Cerebellum (tissue), 4 donors: ENCODE measurements at places on chromosomes 3 and 15.
A peak's percentile ranks its signal among the peaks of the same experiment; 100 is the strongest.

DNA sequence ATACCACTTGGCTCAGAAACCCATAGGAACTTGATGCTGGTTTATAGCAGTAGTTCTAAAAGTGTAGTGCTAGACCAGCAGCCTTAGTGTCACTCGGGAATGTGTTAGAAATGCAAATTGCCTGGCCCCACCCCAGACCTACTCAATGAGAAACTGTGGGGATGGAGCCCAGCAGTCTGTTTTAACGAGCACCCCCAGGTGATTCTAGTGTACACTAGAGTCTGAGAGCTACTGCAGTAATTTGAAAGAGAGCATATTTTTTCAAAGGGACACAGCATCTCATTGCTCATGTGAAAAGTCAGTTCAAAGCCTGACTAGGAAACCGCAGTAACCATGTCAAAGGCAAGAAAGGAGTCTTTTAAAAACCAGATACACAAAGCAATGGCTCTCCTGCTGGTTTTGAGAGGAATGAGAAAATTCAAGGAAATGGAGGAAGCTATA is 313.4 kb downstream of the SQOR start:
- DNase-seq = no peak

DNA sequence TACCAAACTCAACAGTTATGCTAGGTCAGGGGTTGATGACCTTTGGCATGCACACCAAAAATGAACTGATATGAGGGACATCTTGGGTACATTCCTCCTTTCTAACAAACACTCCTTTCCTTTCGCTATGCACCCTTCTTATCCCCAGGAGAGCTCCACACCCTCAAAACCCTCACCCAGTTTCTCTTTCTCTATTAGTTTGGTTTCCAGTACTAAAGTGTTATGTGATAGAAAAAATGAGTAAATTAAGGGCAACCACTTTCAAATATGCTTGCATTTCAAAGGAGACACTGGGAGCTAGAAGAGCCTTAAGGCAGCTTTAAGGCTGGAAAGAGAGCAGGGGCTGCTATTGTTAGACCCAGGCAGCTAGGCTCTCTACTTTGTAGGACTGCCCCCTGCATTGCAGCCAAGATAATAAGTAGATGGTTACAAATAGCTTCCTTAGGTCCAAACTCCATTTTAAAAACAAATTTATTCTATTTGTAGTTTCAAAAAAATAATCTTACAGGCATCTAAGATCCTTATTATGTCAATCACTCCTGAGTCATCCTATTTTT is 244.3 kb downstream of the ZIC1 start:
- no peak for DNase-seq

- DNase-seq = no peak
Observed at GRCh38 chr3:156764751-156765150, 61.4 kb upstream of the LEKR1 start.

GRCh38 chr15:40150163-40150925 is 10.5 kb upstream of the BUB1B start:
- DNase-seq = no peak

DNA sequence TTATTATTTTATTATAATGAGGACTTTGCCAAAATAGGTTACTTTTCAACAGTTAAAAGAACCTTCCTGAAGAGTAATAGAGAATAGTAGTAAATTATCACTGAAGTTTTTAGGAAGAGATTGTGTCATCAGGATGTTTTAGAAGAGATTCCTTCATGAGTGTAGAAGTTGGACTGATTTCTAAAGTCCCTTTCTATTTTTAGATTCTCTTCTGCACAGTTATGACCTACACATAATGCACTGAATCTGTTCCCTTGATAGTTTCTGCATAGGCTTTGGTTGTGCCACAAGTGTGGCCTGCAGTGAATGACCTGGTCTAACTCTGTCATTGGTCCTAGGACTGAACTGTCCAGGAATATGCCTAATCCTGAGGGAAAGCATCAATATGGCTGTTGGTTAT is 23.9 kb downstream of the SLC35A5 start:
- no peak for DNase-seq

GRCh38 chr3:12730506-12731242 is 28.4 kb downstream of the TMEM40 start:
- no peak for DNase-seq

GRCh38 chr3:197573048-197573767 is 17.4 kb upstream of the BDH1 start:
- no peak for DNase-seq

DNA sequence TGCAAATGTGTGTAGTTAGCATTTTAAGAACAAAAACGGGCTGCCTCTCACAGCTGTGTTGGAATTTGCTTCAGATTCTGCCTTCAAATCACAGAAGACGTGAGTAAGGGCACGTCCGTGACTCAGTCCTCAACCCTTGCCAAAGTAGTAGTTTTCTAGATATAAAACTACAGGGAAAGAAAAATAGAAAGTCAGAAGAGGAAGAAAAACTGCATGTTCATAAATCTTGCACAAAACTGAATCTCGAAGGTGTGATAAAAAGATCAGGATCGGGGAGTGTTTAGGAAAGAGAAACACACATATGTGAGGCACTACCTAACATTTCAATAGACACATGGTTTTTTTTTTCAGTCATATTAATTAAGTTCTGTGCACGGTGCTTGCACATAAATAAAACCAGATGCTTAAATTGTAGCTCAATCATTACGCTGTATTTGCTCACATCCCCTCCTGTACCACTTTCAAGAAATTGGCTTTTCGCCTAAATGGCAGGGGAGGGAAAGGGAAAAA is 71.7 kb downstream of the P3H2 start:
- no peak for DNase-seq

DNA sequence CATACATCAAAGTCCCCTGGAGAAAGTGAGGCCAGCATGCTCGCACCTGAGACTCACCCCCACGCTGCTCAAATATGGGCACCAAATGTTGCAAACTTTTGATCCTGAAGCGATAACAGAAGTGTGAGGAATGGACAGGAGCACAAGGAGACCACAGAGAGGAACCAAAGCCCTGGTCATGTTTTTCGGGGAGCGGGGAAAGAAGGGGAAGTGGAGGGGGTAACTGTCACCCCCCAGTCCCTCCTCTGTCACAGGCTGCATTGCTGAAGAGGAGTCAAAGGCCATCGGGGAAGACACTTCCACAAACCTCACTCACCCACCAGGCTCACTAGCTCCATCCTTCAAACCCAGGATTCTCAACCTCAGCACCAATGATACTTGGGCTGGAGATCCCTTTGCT is 182.4 kb downstream of the UACA start:
- DNase-seq = no peak

DNA sequence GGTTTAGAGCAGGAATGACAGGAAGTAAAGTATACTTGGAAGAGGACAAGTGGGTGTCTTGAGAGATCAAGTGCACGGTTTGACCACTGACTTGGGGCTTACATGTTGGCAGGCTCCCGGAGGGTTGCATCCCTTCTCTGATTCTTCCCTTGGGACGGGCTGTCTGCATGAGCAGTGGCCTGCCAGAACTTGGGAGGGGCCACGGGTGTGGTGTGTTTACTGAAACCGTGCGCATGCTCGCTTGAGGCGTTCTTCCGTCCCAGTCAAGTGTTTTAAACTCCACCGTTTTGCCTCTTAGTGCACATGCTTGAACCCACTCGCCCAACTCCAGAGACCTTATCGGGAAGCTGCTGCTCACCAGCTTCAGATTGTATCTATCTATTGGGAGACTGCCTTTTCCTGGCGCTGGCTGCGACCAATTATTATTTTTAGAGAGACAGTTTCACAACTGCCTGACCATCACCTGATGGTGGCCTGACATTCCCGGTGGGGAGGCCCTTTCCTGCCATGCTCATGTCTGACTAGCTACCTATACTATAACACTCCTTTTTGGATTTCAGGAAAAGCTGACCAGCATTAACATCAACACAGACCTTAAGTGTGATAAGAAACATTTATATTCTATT is 14.9 kb upstream of the C3orf22 start:
- DNase-seq = no peak

GRCh38 chr3:93904568-93904967 is 69.1 kb downstream of the PROS1 start:
- no peak for DNase-seq

DNA sequence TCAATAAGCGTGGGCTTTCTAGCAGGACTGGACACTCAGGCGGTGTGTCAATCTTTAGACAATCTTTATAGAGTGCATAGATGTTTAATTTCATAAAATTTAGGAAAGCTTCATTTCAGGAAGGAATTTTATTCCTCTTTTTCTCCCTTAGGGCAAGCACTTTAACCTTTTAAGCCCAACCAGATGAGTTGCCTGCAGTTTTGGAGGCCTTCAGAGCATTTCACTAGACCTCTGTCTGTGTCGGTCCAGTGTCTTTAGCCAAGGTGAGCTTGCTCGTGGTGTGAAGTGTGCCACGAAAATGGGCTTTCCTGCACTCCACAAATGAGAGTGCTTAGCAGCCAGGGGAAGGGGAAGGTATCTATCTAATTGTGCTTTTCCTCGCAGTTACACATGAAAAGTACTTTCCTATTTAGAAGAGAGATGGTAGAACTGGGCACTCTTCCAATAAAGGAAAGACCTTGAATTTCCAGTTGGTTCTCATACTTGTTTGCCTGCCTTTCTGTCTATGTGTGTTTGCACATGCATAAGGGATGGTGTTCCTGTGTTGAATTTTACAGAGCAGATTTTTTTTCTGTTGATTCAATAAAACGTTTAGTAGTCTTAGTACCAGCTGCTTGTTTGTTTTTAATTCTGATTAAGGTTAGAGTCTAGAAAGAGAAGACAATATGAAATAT is 53.6 kb downstream of the FEZF2 start:
- DNase-seq = no peak

DNA sequence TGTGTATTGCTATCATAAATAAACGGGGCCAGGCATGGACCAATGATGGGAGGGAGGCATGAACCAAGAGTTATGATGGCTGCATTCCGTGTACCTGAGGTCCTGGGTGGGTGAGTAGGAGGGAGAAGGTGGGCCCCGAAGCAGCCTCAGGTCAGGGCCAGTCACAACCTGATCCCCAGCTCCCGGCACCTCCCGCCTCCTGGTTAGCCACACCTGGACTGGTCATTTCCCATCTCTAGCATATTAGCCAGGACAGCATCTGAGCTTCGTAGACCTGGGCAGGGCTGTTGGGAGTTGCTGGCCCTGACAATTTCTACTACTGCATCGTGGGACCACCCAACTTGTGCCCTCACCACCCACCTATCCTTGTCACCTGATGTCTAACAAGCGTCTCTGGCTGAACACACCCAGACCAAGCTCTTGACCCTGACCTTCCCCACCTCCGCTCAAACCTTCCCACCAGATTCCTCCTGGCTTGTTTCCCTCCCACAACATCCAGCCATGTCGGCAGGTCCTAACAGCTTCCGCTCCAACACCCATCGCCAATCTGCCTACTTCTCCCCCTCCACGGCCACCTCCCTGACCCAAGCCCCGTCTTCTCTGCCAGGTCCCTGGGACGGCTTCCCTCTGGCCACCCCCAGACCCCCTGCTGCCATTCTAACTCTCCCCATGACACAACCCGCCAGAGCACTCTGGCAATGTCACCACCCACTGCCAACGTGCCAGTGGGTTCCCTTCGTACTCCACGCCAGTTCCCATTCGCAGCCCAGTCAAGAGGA is 133.8 kb upstream of the IQSEC1 start:
- DNase-seq = no peak

GRCh38 chr3:158506456-158506855 is 64.5 kb upstream of the MLF1 start:
- DNase-seq = no peak

- no peak for DNase-seq
Observed at GRCh38 chr3:12613250-12613649, 50.7 kb downstream of the RAF1 start.

DNA sequence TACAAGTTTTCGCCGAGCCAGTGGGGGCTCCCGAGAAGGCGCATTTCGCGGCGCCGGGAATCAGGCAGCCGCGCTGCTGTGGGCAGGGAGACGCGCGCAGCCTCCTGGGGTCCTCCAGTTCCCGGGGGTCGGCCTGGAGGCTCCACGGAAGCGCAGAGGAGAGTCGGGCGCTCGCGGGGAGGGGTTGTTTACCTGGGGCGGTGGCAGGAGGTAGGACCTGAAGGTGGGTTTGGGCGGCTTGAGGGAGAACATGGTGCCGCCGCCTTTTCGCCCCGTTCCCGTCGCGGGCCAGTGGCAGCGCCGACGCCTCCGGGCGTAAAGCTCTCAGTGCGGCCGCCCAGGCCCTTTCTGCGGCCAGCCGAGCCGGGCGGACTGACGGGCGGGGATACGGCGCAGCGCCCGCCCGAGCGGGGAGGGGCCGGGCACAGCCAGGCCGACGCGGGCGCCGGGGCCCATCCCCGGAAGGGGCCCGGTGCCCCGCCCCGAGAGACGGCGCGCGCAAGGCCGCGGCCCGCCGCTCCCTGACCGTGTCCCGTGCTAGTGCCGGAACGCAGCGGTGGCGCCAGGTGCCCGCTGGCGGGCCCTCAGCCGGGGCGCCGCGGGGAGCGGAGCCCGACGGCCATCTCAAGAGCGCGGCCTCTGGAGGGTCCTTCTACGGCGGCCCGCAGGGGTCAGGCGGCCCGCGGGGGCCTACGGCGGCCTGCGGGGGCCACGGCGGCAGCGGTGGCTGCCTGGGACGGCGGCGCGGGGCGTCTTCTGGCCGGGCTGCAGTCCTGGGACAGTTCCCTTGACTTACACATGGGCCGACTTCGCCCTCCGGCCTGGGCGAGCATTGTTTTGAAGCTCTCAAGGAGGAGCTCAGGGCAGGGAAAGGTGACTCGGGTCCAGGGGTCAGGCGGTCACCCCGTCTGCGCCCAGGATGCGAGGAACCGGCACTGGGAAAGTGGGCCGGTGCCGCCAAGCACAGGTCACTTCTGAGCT is at the start of gene MTMR10:
Gene MTMR10, minus strand, starts transcription at position 374 of the 981 bp plus-strand sequence. Its CDS starts 122 bp downstream, at position 252.
- peak; percentile 84 for DNase-seq

DNA sequence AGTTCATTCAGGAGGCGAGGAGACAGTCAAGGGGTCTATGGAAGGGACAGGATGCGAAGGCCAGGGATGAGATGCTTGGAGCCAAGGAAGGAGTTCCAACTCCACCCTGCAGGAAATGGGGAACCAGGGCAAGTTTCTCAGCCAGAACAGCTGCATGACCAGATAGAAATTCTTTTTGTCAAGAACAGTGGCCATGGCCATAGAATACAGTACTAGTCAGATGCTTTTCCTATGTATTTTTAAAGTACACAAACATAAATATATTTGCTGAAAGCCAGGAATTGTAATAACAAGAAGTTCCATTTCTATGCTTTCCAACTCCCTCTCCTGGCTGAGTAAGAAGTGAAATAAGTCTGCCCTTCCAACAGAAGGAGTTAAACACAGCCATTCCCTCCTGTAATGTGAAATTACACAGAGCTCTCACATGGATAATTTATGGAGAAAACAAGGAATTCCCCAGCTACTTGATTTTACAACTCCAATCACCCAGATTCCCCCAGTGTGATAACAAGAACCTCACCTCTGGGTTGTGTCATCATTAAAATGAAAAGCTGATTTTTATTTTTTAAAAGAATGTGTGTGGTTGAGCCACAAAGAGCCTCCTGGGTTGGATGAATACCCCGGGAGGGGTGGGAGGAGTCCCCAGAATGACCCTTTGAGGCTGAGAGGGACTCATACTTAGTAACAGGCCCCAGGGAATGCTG is 124.6 kb upstream of the ARHGEF3 start:
- DNase-seq = no peak

- no peak for DNase-seq
Observed at GRCh38 chr3:14474363-14475081, 65.6 kb downstream of the GRIP2 start.

- DNase-seq = no peak
Observed at GRCh38 chr3:72418856-72419255, 429.4 kb downstream of the SHQ1 start.

- DNase-seq = no peak
Observed at GRCh38 chr15:52789008-52789600, 1.0 kb downstream of the ONECUT1 start.
